ENCODE measurements at places on chromosomes 1 and 21.

GRCh38 chr21:45719177-45719802, 75.8 kb downstream of the PCBP3 start:
- no peak for DNase-seq

DNA sequence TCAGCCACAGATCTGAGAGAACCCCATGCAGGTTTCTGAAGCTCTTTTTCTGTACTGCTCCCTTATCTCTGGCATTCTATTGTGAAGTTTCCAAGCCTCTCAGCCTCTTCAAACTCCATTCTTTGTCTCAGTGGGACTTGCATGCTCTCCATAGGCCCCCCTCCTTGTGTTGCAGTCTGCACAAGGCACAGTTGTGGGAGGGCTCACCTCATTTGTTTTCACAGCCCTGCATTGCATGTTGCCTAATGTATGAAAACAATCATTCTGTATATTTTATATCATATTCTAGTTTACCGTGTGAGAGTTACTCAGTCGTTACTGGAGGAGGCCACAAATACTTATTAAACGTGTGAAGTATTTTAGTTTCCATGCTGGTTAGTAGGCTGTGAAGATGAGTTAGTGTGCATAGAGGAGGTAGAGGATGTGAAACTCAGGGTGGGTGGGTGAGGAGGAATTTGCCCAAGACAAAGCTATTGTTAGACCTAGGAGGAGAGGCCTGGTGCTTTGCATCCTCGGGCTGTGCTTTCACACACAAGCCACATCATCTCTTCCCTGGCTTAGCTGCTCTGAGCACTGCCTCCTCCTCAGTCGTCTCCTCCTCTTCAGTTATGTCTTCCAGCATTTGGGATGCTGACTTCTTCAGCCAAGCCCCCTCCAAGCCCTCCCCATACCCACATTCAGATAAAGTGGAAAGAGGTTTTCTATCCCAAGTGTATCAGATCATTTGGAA, 7.8 kb upstream of the CHI3L2 start:
- DNase-seq: no peak

GRCh38 chr1:45545553-45546310, 4.9 kb upstream of the AKR1A1 start:
- no peak for DNase-seq

DNA sequence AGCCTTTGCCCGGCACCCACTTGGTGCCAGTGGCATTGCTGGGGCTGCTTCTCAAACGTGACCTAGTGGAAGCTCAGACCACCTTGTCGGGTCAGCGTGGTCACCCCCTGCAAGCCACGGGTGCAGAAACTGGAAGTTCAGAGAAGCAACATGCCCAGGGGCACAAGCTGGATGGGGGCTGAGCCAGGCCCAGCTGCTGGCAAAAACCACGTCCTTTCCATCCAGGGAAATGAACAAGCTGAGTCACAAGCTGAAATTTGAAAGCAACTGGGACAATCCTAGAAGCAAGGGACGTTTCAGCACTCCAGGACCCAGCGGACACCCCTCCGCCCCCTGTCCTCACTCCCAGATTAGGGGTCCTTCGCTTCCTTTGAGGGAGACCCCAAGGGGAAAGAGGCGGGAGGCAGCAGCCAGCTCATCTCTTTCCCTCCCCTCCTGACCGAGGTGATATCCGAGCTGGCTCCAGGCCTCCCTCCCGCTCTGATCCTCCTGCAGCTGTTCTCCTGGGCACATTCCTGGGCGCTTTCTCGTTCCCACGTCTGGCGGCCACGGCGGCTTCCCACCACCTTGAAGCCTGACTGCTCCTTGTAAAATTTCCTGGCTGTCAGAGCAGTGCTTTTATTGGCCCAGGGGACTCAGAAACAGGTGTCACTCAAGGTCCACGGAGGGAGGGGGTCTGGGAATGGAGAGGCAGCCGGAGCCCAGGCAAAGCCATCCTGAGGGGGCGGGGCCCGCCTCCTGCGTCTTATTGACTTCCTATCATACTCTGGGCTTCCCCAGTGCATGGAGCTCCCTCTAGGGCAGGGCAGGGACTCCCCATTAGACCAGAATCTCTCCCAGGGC, 62.8 kb downstream of the PAX7 start:
- DNase-seq: no peak

DNA sequence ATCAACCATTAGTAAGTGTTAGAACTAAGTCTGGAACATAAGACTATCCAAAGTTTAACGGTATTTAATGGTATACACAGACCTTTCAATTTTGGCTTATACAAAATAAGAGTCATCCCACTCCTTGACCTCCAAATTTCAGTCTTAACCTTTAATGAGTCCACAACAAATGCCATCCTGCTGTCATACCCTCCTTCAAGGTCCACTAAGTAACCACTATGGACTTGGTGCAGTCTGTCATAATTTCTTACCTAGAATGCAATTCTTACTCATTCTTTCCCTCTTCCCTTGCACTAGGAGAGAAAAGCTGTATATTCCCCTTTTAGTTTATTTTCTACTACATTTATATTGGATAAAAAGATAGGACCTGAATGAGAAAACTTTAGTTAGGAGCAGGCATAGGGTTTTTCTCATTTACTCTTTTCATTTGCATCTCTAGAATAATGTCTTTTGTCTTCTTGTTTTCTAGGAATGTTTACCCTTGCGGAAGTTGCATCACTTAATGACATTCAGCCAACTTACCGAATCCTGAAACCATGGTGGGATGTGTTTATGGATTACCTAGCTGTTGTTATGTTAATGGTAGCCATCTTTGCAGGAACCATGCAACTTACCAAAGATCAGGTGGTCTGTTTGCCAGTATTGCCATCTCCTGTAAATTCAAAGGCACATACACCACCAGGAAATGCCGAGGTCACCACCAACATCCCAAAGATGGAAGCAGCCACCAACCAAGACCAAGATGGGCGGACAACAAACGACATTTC, 62.1 kb upstream of the ZNF326 start:
- no peak for DNase-seq
